ENCODE measurements at places on chromosomes 1 and 21.

DNA sequence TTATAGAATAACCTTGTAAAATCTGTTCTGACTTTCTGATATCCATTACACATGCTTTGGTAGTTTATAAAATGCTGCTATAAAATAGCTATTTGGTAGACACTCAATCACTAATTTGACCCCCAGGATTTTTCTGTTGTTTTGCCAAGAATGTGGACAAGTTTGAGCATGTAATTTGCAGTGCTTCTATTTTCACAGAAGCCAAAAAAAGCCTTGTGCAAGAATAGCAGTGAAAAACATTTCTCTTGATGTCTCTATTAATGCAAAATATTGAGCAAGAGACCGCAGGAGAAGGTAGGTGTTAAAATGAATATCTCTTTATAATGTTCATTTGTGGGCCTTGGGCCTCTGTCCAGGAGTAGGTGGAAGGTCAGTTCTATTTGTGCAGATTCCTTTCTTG is 22.5 kb downstream of the MAP3K7CL start:
- no peaks in the 10 kb centered on the region for H3K36me3 ChIP-seq
- no peaks in the 10 kb centered on the region for H3K4me1 ChIP-seq
- H3K4me3 ChIP-seq = no peak overlapping the region
- H3K27me3 ChIP-seq = no peaks in the 10 kb centered on the region
- no peak overlapping the region for H3K27ac ChIP-seq
- no peak for DNase-seq

GRCh38 chr1:30476911-30477459 is 246.4 kb downstream of the MATN1 start:
- no peak overlapping the region for H3K27ac ChIP-seq
- H3K27me3 ChIP-seq = peaks cover 7% of the 10 kb centered on the region
- peaks cover 8% of the 10 kb centered on the region for H3K36me3 ChIP-seq
- peaks cover 4% of the 10 kb centered on the region for H3K4me1 ChIP-seq

DNA sequence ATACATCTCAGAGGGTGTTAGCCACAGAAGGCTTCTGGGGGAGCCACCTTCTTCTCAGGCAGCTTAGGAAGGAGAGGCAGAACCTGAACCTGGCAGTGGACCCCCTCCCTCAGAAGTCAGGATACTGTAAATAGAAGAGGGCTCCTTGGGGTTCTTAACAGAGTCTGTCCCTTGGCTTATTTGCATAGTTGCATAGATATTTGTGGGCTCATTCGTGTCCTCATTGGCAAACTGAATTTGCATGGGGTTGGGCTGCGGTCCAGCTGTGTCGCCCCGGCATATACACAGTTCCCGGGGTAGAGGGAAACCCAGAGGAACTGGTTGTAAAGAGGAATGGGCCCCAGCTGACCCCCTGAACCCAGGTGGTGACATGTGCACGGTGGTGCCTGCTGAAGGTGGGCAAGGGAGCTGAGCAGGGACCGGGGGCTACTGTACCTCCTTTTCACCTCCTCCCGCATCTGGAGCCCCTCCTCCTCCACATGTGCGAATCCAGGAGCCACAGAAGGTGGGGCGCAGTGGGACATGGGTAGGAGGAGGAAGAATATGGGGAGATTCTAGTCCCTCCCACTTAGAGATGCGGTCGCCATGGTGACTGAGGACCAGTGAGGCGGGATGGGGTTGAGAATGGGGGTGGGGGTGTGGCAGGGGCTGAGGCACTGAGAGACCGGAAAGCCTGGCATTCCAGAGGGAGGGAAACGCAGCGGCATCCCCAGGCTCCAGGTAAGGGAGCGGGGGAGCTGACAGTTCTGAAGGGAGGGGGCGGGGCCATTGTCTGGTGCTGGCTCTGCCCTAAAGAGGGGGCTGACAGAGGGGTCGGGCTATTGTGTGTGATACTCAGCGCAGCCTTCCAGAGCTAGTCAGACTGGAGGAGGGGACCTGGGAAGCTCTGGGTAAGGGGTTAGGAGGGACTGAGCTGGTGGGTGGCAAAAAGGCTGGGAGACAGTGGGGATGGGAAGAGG is 3.7 kb upstream of the SEMA4A start:
- H3K4me3 ChIP-seq = no peak overlapping the region
- peaks cover 41% of the 10 kb centered on the region for H3K4me1 ChIP-seq
- H3K27ac ChIP-seq = no peak overlapping the region
- H3K27me3 ChIP-seq = peaks cover 14% of the 10 kb centered on the region

- H3K36me3 ChIP-seq = no peaks in the 10 kb centered on the region
- H3K4me3 ChIP-seq = no peak overlapping the region
- no peak for DNase-seq
- peaks cover 15% of the 10 kb centered on the region for H3K4me1 ChIP-seq
- no peak overlapping the region for H3K27ac ChIP-seq
- no peaks in the 10 kb centered on the region for H3K27me3 ChIP-seq
Measured at GRCh38 chr1:33454646-33455282, 17.7 kb upstream of the ZSCAN20 start.

- peaks cover 14% of the 10 kb centered on the region for H3K27me3 ChIP-seq
- no peak overlapping the region for H3K4me3 ChIP-seq
- H3K36me3 ChIP-seq = peaks cover 4% of the 10 kb centered on the region
- peaks cover 24% of the 10 kb centered on the region for H3K4me1 ChIP-seq
- DNase-seq = peak; percentile 26
- H3K27ac ChIP-seq = no peak overlapping the region
Measured at GRCh38 chr1:22711071-22711470, 432 bp downstream of the EPHB2 start.

DNA sequence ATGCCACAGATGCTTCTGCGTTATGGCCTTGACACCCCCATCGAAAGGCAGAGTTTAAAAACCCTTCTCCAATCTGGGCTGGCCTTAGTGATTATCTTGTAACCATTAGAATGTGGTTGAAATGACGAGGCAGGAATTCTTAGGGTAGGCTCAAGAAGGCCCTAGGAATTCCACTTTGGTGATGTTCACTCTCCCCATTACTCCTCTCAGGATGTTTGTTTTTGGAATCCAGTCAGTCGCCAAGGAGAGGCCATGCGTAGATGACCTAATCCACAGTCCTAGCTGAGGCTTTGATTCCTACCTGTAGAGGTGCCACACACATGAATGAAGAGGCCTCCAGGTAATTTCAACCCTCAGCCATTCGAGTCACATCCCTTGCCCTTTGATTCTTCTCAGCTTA is 318.2 kb downstream of the NEGR1 start:
- DNase-seq = no peak
- H3K27ac ChIP-seq = no peak overlapping the region
- no peaks in the 10 kb centered on the region for H3K27me3 ChIP-seq

GRCh38 chr1:51294566-51295184 is 35.7 kb downstream of the TTC39A start:
- no peak overlapping the region for H3K27ac ChIP-seq
- peaks cover 5% of the 10 kb centered on the region for H3K27me3 ChIP-seq
- DNase-seq = no peak
- H3K4me3 ChIP-seq = no peak overlapping the region
- peaks cover 4% of the 10 kb centered on the region for H3K36me3 ChIP-seq

GRCh38 chr1:21129407-21129806 is 47.3 kb downstream of the EIF4G3 start:
- DNase-seq = no peak
- H3K36me3 ChIP-seq = peaks cover 10% of the 10 kb centered on the region
- no peak overlapping the region for H3K4me3 ChIP-seq
- H3K4me1 ChIP-seq = no peaks in the 10 kb centered on the region
- no peak overlapping the region for H3K27ac ChIP-seq
- H3K27me3 ChIP-seq = no peaks in the 10 kb centered on the region

DNA sequence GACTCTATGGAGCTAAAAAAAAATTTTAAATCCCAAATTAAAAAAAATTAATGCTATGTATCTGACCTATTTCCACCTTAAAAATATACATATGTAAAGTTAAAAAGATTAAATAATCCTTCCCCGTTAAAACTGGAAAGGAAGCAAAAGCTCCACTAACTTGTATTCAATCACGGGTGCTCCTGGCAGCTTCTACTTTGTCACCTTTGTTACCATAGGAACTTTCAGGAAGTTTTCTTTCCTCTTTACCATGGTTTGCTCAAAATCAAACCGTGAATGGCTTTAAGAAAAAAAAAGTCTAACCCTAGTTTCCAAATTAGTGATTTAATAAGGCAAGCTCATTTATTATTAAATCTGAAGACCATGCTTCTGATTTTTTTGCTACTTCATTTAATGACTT is 3.5 kb downstream of the GPATCH2 start:
- no peak overlapping the region for H3K4me3 ChIP-seq
- H3K36me3 ChIP-seq = no peaks in the 10 kb centered on the region
- peaks cover 9% of the 10 kb centered on the region for H3K27me3 ChIP-seq
- no peak for DNase-seq
- peak overlapping the region; percentile 99 for H3K27ac ChIP-seq
- H3K4me1 ChIP-seq = peaks cover 21% of the 10 kb centered on the region

DNA sequence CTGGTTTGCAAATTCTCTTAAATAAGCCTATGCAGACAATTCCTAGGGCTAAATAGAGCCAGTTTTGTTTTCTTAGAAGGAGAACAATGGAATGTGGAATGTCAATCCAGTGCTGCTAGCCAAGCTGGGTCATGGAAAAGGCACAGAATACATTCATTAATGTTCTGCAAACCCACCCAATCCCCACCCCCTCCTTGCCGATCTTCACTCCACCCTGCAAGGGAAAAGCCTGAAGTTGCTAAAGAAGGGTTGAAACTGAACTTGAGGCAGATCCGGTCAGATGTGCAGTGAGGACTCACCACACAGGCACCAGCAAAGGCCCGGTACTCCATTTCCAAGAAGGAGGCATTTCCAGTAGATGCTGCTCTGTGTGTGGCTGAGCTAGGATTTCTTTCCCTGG is 179.6 kb downstream of the PLPP3 start:
- no peak overlapping the region for H3K27ac ChIP-seq
- H3K27me3 ChIP-seq = no peaks in the 10 kb centered on the region
- H3K36me3 ChIP-seq = no peaks in the 10 kb centered on the region
- no peak for DNase-seq
- H3K4me3 ChIP-seq = no peak overlapping the region

GRCh38 chr1:108830119-108831008 is 26.5 kb downstream of the AKNAD1 start:
- no peaks in the 10 kb centered on the region for H3K36me3 ChIP-seq
- peaks cover 17% of the 10 kb centered on the region for H3K4me1 ChIP-seq
- H3K27me3 ChIP-seq = peaks cover 4% of the 10 kb centered on the region
- H3K4me3 ChIP-seq = no peak overlapping the region
- no peak for DNase-seq

- peak; percentile 62 for DNase-seq
- peaks cover 21% of the 10 kb centered on the region for H3K4me1 ChIP-seq
- H3K4me3 ChIP-seq = no peak overlapping the region
- no peak overlapping the region for H3K27ac ChIP-seq
- H3K27me3 ChIP-seq = peaks cover 14% of the 10 kb centered on the region
- no peaks in the 10 kb centered on the region for H3K36me3 ChIP-seq
Measured at GRCh38 chr1:220873868-220874655, 5.2 kb upstream of the HLX start.

GRCh38 chr1:91764471-91765115 is 121.4 kb downstream of the TGFBR3 start:
- DNase-seq = peak; percentile 15
- peaks cover 11% of the 10 kb centered on the region for H3K36me3 ChIP-seq
- H3K4me3 ChIP-seq = no peak overlapping the region
- peaks cover 9% of the 10 kb centered on the region for H3K4me1 ChIP-seq
- H3K27me3 ChIP-seq = peaks cover 6% of the 10 kb centered on the region

DNA sequence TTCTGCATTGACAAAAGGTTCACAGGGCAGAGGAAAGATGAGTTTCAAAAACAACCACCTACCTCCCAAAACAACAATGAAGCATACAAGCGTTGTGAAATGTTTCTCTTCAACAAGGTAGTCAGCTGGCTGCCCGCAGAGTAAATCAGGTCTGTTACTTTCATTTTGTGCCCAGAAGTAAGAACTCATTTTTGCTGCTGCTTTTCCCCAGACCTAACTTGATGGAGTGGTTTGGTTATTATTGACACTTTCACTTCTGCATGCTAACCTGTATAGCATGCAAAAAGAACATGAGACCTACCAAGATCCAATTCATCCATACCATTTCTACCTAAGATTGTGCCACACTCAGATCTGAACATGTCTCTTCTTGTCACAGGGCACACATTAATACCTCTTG is 1.3 kb downstream of the SLC9C2 start:
- no peaks in the 10 kb centered on the region for H3K36me3 ChIP-seq
- no peak for DNase-seq
- H3K27ac ChIP-seq = no peak overlapping the region

DNA sequence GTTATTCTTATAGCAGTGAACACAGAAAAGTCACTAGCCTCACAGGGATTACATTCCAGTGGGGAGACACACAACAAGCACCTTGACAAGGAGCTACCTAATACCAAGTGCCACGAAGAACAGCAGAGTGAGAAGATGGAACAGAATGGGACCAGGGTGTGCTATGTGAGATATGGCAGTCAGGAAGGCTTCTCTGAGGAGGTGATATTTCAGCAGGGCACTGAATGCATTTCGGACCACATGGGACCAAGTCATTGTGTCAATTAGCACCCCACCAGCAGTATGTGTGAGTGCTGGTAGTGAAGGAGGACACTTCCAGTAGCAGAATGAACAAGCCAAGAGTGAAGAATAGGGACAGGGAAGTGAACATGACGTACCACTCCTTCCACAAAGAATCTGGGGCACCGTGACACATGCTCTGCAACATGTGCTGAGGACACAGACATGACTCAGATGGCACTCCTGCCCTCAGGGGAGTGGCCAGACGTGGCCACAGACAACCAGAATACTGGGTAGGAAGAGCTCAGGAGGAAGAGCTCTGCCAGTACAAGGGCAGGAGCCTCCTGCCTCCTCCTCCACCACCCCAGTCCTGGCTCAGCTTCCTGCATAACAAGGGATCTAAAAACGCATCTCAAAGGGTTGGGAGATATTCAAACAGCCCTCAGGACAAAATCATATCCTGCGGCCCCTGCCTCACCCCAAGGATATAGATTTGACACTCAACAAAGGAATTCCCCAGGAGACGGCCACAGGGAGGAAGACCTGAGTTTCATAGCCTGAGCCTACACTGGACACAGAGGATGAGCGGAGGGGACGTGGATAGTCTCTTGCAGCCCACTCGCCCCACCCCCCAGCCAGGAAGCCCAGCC is 102.5 kb downstream of the TRABD2B start:
- peaks cover 4% of the 10 kb centered on the region for H3K27me3 ChIP-seq
- H3K4me3 ChIP-seq = no peak overlapping the region
- DNase-seq = peak; percentile 12

GRCh38 chr1:3441880-3442279 is 12.6 kb upstream of the ARHGEF16 start:
- H3K4me1 ChIP-seq = no peaks in the 10 kb centered on the region
- no peak for DNase-seq
- no peak overlapping the region for H3K27ac ChIP-seq
- H3K36me3 ChIP-seq = no peaks in the 10 kb centered on the region
- peaks cover 15% of the 10 kb centered on the region for H3K27me3 ChIP-seq
- H3K4me3 ChIP-seq = no peak overlapping the region

DNA sequence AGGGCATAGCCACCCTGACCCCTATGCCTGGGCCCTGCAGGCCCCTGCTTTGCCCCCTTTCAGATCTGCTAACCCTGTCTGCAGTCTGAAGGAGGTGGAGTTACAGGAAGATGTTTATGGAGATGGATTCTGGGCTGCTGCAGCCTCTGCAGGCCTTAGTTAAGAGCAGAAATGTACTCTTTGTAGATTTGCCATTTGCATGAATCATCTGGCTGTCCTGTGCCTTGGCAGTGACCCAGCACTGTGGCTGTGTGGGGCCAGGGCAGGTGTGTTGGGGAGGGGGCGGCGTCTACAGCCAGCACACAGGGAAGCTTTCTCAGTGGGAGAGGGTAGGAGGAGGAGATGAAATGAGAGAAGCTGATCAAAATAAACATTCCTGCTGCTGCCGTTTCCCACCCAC is 867.3 kb downstream of the PLA2G4A start:
- no peaks in the 10 kb centered on the region for H3K36me3 ChIP-seq
- DNase-seq = no peak
- H3K4me1 ChIP-seq = no peaks in the 10 kb centered on the region
- no peaks in the 10 kb centered on the region for H3K27me3 ChIP-seq

Measured in endothelial cell (in vitro differentiated cells).